NCI-H1930 (cell line): ENCODE measurements at places on chromosomes 3 and 15.

DNA sequence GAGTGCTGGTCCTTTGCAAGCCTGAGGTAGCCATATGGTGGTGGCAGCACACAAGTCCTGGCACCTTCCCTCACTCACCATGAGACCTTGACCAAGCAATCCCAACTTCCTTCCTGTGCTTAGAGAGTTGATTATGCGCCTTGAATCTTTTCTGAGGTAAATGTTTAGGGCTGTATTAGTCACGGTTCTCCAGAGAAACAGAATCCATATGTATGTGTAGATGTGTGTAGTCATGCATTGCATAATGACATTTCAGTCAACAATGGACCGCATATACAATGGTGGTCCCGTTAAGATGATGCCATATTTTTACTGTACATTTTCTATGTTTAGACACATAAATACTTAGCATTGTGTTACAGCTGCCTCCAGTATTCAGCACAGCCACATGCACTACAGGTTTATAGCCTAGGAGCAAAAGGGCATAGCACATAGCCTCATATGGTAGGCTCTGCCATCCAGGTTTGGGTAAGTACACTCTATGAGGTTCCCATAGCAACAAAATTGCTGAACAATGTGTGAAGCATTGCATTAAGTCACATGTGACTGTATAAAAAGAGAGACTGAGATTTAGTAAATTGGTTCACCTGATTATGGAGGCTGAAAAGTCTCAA lies 20.2 kb upstream of the NUP210 start:
- no peak for DNase-seq

- no peak for DNase-seq
Observed at GRCh38 chr3:77370413-77370812, 330.5 kb downstream of the ROBO2 start.

DNA sequence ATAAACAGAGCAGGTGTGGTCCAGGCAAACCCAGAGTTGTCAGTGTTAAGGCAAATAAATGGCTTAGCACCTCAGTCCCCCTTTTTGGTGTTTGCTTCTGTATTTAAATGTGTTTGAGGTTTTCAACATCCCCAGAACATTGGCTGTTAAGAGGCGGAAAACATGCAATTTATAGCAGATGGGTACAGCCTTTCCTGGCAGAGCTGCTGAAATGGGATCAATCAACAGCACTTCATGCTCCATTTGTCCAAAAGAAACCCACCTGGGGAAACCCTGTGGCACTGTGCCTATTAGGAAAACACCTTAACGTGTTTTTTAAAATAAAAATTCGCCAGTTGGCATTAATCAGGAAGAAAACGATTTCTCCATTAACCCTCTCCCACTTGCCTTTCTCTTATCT lies 135.4 kb downstream of the MCTP2 start:
- DNase-seq = no peak

GRCh38 chr3:140296796-140297352 lies 361.9 kb downstream of the CLSTN2 start:
- DNase-seq = no peak

- DNase-seq = no peak
Observed at GRCh38 chr15:82660378-82660777, 13.2 kb upstream of the CPEB1 start.

GRCh38 chr3:123993818-123994217 lies 1.9 kb upstream of the ROPN1 start:
- no peak for DNase-seq
